Stimulated activated CD8-positive, alpha-beta memory T cell treated with anti-CD3 and anti-CD28 coated beads, Interleukin-7, amount 100 ng/mL, for 1 hour (primary cell): ENCODE measurements at places on chromosomes 2 and 18.

DNA sequence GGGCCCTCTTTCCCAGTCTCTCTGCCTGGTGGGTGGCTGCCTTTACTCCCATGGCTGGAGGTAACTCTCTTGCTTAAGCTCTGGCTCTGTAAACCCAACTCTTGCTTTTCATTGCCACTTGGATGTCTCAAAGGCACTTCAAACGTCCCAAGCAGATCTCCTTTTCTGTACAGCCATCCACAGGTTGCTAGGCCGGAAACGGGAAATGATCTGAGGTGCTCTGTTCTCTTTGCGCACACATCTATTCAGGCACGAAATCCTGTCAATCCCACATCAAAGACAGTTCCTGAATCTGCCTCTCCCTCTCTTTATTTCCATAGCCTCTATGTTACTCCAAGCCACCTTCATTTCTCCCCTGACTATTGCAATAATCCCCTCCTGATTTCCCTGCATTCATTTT lies 87.4 kb downstream of the AOX1 start:
- no peak for DNase-seq

- DNase-seq, result no peak
Observed at GRCh38 chr2:176814740-176815367, 397.7 kb upstream of the HNRNPA3 start.

DNA sequence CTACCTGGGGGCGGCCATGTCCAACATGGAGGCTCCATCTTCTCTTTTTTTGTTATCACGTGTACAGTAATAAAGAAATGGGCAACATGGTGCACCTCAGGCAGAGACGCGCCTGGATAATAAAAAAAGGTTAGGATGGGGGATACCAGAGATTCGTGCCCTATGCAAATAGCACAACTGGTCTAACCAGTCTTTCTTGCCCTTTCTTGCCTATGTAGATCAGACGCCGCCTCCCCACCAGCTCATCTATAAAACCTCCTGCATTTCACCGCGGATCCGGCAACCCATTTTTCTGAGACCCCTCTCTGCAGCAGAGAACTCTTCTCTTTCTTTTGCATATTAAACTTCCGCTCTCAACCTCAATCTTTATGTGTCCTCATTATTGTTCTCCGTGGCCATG lies 68.7 kb downstream of the MYL12B start:
- DNase-seq, result no peak

DNA sequence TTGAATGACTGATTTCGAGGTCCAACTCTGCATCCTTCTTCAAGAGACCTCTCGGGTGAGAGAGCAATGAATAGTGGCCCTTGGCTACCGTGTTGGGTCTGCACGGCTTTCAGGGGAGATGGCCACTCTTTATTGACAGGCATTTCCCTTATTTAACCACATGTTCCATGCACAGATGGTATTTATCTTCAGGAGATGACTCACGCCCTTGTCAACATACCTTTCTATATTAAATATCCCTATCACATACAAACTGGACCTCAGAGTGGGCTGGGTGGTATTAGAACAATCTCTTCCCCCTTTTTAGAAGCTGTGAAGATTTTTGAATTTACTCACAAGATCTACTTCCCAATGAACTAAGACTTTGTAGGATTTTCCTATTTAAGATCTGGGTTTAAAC lies 109.6 kb upstream of the CDC42EP3 start:
- no peak for DNase-seq
